Activated B cell treated with CpG ODN at 0.5 μM for 24 hours (primary cell): ENCODE measurements at places on chromosomes 2 and 18. TPM values are rescaled to one million over a fixed set of nuclear protein-coding genes. Genes with fewer than 3 reads are reported as not detected.

SLC4A3 gene
- total RNA-seq: not detected in 2 replicates

CFC1 gene
- total RNA-seq: not detected in 2 replicates

PID1 gene
- 0.27 TPM in 1 of 2 replicates, not detected in the other for total RNA-seq

DSG1 gene
- total RNA-seq: not detected in 2 replicates

GRCh38 chr18:3248062-3248657, 559 bp downstream of the MYL12A start:
- DNase-seq: no peak
- peak overlapping the region; percentile 99 for H3K27ac ChIP-seq
- H3K4me1 ChIP-seq: peaks cover 64% of the 10 kb centered on the region
- H3K36me3 ChIP-seq: peaks cover 46% of the 10 kb centered on the region
- H3K27me3 ChIP-seq: no peaks in the 10 kb centered on the region

- peaks cover 8% of the 10 kb centered on the region for H3K4me1 ChIP-seq
- H3K36me3 ChIP-seq: no peaks in the 10 kb centered on the region
- H3K27me3 ChIP-seq: no peaks in the 10 kb centered on the region
- H3K27ac ChIP-seq: no peak overlapping the region
- no peak for DNase-seq
These were observed 33.1 kb downstream of the ARL4C start for GRCh38 chr2:234463626-234464290.

DNA sequence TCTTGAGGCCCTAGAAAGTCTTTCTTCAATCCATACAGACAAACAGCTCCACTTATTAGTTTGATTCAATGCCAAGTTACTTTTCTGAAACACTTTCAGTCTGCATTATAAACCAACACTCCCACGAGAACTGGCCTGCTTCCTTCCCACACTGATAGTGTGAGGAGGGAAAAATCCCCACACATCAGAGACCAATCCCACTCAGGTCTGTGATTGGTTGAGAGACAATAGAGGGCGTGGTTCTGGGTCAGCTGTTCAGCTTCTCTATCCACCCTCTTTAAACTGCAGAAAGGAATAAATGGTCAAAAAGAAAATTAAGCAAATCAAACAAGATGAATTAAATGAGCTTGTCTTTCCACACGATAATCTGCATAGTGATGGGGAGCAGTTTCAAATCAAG, 152.5 kb downstream of the NRP2 start:
- H3K4me1 ChIP-seq: no peaks in the 10 kb centered on the region
- H3K36me3 ChIP-seq: no peaks in the 10 kb centered on the region
- no peak for DNase-seq
- no peaks in the 10 kb centered on the region for H3K27me3 ChIP-seq
- no peak overlapping the region for H3K27ac ChIP-seq

HSPD1 gene
- 250 and 252 TPM in 2 replicates for total RNA-seq

DNA sequence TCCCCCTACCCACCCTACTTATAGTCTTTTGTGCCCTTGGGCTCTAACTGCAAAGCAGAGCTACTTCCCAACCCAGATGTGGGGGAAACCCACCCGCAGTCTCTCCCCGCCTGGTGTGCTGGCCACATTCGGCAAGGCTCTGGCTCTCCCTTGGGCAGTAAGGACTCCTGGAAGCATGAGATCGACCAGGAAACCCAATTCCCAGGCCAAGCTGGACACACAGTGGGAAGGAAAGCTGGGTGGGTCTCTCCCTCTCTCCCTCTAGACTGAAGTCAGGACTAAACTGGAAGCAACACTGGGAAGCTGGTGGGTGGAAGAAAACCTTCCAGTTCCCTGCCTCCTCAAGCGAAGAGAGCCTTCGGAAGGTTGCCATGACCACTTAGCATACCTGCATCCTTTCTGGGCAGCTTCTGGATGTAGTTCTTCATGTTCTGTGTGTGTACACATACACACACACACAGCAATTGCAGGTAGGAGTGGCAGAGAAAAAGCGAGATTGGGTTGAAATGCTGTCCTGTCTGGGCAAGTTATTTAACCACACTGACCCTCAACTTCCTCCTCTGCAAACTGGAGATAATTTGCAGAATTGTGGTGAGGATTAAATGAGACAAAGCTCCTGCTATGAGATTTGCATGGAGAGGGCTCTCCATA, 33.9 kb downstream of the ZBTB7C start:
- no peak overlapping the region for H3K4me3 ChIP-seq
- no peaks in the 10 kb centered on the region for H3K4me1 ChIP-seq
- no peak for DNase-seq
- H3K27ac ChIP-seq: no peak overlapping the region
- no peaks in the 10 kb centered on the region for H3K36me3 ChIP-seq
- peaks cover 9% of the 10 kb centered on the region for H3K27me3 ChIP-seq

GRCh38 chr2:106232638-106233349, 38.7 kb upstream of the UXS1 start:
- no peak overlapping the region for H3K27ac ChIP-seq
- H3K4me3 ChIP-seq: no peak overlapping the region
- DNase-seq: no peak
- H3K36me3 ChIP-seq: peaks cover 4% of the 10 kb centered on the region
- no peaks in the 10 kb centered on the region for H3K4me1 ChIP-seq

DNA sequence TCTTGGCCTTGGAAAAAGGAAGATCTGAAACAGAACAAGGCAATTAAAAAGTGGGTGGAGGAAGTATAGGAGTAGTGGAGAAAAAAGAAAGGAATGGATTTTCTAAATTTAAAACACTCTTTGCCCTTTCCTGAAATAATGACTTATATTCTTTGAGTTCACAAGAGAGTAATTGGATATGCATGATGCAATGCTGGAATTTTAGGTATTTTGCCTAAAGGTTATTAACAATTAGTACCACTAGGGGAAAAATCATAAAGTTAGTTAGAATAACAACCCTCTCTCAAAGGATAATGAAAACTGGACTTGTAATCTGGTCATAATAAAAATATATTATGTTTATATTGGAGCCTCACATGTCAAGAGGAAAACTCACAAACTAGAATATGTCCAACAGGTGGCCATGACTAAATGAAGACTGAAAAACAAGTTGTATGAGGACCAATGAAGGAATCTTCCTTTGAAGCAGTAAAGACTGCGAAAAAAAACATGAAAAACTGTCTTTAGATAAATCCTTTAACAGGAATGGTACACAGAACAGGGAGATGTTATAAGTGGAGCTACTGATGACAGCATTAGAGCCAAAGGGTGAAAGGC, 281.8 kb downstream of the NCKAP5 start:
- no peak for DNase-seq
- no peaks in the 10 kb centered on the region for H3K36me3 ChIP-seq
- H3K4me3 ChIP-seq: no peak overlapping the region
- H3K27me3 ChIP-seq: no peaks in the 10 kb centered on the region
- no peaks in the 10 kb centered on the region for H3K4me1 ChIP-seq
- H3K27ac ChIP-seq: no peak overlapping the region

- H3K27ac ChIP-seq: peak within 1 kb of the TSS; percentile 89
- peak within 1 kb of the TSS; percentile 98 for H3K4me3 ChIP-seq
- H3K36me3 ChIP-seq: peaks cover 14% of the 10 kb centered on the region
- no peaks in the 10 kb centered on the region for H3K27me3 ChIP-seq
These were observed at the start of gene E2F6 for GRCh38 chr2:11465485-11466306. Gene E2F6 (minus strand): TSS chr2:11466161. CDS start chr2:11465879, 282 bp downstream.

DNA sequence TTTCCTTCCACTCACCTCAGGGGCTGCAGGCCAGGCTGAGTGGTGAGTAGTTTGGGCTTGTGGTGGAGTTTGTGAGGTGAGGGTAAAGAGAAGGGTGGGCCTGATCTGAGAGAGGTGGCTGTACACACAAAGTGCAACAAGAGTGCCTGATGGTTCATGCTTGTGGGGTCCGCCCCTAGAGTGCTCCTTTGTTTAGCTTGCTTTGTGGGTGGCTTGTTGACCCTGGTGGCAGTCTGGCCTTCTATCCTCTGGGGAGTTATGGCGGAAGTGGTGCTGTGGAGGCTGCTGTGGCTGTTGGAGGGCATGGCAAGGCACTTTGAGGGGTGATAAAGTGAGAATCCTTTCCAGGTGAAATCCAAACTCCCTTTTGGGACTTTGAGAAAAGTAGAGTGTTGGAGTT, 10.6 kb downstream of the UBE2F start:
- no peaks in the 10 kb centered on the region for H3K27me3 ChIP-seq
- DNase-seq: no peak
- H3K36me3 ChIP-seq: peaks cover 32% of the 10 kb centered on the region
- peak overlapping the region; percentile 13 for H3K27ac ChIP-seq
- H3K4me1 ChIP-seq: peaks cover 34% of the 10 kb centered on the region

PROC gene
- total RNA-seq: not detected in 2 replicates

CCDC88A gene
- total RNA-seq: 25.6 and 35.6 TPM in 2 replicates

- no peaks in the 10 kb centered on the region for H3K27me3 ChIP-seq
- H3K36me3 ChIP-seq: no peaks in the 10 kb centered on the region
- peak overlapping the region; percentile 3 for H3K4me3 ChIP-seq
- H3K4me1 ChIP-seq: peaks cover 29% of the 10 kb centered on the region
- DNase-seq: no peak
- peak overlapping the region; percentile 27 for H3K27ac ChIP-seq
These were observed 123.3 kb upstream of the NYAP2 start for GRCh38 chr2:225276207-225276606.

DNA sequence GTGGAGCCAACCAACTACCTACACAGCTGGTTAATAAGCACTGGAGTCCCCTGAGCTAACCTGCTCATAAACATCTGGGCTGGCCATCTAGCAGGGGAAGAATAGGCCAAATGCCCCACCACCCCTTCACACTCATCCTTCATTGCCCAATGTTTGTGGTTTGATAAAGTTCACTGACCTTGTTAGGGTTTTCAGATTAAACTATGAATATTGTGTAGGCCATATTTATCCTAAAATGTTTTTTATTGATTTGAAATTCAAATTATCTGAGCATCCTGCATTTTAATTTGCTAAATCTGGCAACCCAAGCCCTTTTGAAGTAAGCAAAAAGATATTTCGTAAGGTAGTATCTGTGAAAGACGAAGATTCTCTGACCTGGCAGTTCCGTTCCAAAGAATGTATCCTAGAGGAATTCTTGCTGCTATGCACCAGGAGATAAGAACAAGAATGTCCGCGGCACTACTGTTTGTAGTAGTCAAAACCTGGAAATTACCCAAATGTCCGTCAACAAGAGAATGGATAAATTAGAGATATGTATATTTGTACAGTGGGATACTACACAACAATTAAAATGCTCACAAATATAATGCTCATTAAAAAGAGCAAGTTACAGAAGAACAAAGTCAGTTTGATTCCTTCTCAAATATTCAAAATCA, 5.8 kb upstream of the TLK1 start:
- DNase-seq: no peak
- no peak overlapping the region for H3K27ac ChIP-seq
- H3K36me3 ChIP-seq: no peaks in the 10 kb centered on the region
- no peak overlapping the region for H3K4me3 ChIP-seq
- H3K4me1 ChIP-seq: peaks cover 21% of the 10 kb centered on the region

GRCh38 chr2:72847534-72848315, 21.9 kb upstream of the EXOC6B start:
- no peak overlapping the region for H3K27ac ChIP-seq
- no peaks in the 10 kb centered on the region for H3K4me1 ChIP-seq
- no peaks in the 10 kb centered on the region for H3K36me3 ChIP-seq
- H3K27me3 ChIP-seq: peaks cover 12% of the 10 kb centered on the region

TMEM185B gene
- total RNA-seq: 25.6 and 26.8 TPM in 2 replicates

HOXD8 gene
- total RNA-seq: not detected in 2 replicates

- no peak for DNase-seq
- no peaks in the 10 kb centered on the region for H3K4me1 ChIP-seq
- H3K27ac ChIP-seq: no peak overlapping the region
- H3K36me3 ChIP-seq: no peaks in the 10 kb centered on the region
- no peaks in the 10 kb centered on the region for H3K27me3 ChIP-seq
These were observed 45.3 kb downstream of the KLHL29 start for GRCh38 chr2:23430263-23430662.

GRCh38 chr18:79438898-79439627, 43.3 kb downstream of the NFATC1 start:
- peaks cover 47% of the 10 kb centered on the region for H3K36me3 ChIP-seq
- no peaks in the 10 kb centered on the region for H3K27me3 ChIP-seq
- peak overlapping the region; percentile 35 for H3K4me3 ChIP-seq
- no peak for DNase-seq

DNA sequence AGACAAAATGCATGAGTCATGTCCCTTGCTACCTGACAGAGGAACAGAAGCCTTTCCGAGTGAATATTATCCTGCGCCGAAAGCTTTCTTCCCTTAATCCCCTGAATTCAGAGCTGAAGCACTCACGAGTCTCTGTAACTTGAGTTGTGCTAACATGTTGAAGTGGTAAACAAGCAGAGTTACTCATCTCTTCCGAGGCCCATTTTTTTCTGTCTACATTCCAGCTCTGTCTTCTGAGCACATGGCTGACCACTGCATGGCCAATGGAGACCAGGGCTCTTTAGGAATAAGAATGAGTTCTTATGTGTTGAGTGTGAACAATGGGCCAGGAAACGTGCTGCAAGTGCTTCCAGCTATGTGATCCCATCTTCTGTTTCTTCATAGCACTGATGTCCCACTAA, 73.1 kb upstream of the PID1 start:
- no peak for DNase-seq
- no peak overlapping the region for H3K27ac ChIP-seq
- no peaks in the 10 kb centered on the region for H3K36me3 ChIP-seq
- peaks cover 1% of the 10 kb centered on the region for H3K27me3 ChIP-seq
- H3K4me3 ChIP-seq: no peak overlapping the region

- no peak for DNase-seq
- H3K4me1 ChIP-seq: no peaks in the 10 kb centered on the region
- no peak overlapping the region for H3K4me3 ChIP-seq
These were observed 18.7 kb downstream of the SMARCAL1 start for GRCh38 chr2:216430811-216431530.

TOGARAM2 gene
- total RNA-seq: 0.22 TPM in 1 of 2 replicates, not detected in the other

DNA sequence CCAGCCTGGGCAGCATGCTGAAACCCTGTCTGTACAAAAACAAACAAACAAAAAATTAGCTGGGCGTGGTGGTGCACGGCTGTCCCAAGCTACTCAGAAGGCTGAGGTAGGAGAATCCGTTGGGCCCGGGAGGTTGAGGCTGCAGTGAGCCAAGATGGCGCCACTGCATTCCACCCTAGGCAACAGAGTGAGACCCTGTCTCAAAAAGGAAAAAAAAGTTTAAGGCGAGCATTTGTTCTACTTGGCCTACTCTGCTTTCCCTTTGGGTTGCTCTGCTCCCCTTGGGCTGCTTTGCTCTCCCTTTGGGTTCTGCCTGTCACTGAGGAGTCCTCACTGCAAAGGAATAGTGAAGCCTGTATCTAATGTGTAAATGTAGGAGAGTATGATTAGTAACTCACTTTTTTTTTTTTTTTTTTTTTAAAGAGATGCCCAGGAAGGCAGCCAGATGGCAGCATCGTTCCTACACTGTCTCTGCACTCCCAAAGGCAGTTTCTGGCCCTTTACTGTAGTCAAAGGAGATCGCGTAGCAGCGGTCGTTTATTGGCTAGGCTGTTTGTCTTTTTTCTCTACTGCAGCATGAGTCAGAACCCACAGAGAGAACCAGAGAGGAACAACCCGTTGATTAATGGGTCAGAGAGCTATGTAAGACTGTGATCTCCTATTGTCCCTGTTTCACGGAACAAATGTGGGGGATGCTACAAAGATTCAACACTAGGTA, 118.3 kb upstream of the CWC22 start:
- no peaks in the 10 kb centered on the region for H3K4me1 ChIP-seq
- no peaks in the 10 kb centered on the region for H3K36me3 ChIP-seq
- peaks cover 3% of the 10 kb centered on the region for H3K27me3 ChIP-seq
- H3K27ac ChIP-seq: no peak overlapping the region
- no peak overlapping the region for H3K4me3 ChIP-seq
